Fibroblast of upper back skin (primary cell): ENCODE measurements at places on chromosomes 3 and 15.
A peak's percentile ranks its signal among the peaks of the same experiment; 100 is the strongest.

GRCh38 chr15:62547584-62547983, 382.5 kb upstream of the C2CD4B start:
- DNase-seq, result no peak

- no peak for DNase-seq
Observed at GRCh38 chr3:164984947-164985346, 93.3 kb downstream of the SI start.

GRCh38 chr15:33136353-33136752, 58.2 kb downstream of the FMN1 start:
- peak; percentile 30 for DNase-seq

DNA sequence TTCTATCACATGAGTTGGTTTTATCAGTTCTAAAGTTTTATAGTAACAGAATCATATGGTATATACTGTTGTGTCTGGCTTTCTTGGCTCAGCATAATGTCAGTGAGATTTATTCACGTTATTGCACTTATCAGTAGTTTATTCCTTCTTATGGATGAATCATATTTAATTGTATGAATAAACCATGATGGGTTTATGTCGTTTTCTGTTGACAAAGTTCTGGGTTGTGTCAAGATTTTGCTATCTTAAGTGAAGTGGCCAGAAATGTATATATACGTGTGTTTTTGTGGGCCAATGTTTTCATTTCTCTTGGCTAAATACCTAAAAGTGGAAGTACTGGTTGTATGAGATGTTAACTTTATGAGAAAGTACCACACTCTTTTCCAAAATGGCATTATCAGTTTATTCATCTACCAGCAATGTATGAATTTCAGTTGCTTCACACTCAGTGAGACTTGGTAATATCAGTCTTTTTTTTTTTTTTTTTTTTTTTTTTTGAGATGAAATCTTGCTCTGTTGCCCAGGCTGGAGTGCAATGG, 112.4 kb upstream of the DCBLD2 start:
- DNase-seq, result no peak

DNA sequence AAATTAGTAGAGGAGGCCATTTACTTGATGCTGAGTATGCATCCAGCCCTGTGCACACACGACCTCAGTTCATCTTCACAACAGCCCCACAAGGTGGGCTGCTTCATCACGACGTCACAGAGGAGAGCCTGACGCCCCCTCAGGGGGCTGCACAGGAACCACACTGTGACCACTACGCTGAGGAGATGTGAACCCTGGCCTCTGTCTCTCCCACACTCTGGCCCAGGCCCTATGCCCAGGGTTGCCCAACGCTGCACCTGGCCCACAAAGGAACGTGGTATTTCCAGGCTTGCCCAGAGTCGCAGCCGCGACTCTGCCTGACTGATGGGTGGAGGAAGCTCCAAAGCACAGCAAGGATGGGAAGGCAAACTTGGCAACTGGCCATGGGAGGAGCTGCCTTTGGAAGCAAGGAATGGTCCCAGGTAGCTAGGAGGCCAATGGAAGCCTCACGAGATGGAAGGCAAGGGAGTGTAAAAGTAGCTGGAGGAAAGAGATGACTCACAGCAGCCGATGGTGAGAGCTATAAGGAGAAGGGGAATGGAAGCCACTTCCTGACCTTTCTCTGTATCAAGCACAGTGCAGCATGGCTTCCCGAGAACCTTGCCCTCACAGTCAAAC, 226.0 kb downstream of the KLF13 start:
- DNase-seq, result no peak
